GM12878 (cell line): ENCODE measurements at places on chromosomes 2 and 18.

- no peak for DNase-seq
Measured at GRCh38 chr2:183967756-183968155, 630.6 kb upstream of the ZNF804A start.

- no peak for DNase-seq
Measured at GRCh38 chr2:37659723-37660122, 11.7 kb downstream of the CDC42EP3 start.

- no peak for DNase-seq
Measured at GRCh38 chr2:48315896-48316194, 214.1 kb upstream of the STON1 start.

DNA sequence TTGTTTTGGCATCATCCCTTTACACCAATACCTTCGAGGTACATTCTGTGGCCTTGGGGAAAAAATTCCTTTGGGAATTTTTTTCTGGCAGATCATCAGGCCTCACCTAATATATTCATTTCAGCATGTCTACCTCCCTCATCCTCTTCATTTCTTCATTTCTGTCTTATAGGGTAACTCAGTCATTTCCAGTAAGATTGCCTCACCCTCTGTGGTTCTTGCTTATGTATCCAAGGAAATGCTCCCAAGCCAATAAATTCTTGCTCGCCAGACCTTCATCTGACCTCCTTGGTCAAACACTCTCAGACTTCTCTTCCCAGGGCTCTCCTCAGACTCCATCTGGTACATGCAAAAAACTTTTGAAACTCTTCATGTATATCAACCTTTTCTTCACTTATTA is 265.6 kb downstream of the TMX3 start:
- DNase-seq: no peak

GRCh38 chr2:239316562-239317465 is 84.0 kb downstream of the HDAC4 start:
- DNase-seq: no peak

- DNase-seq: no peak
Measured at GRCh38 chr18:28176698-28176947, 307 bp downstream of the CDH2 start.

DNA sequence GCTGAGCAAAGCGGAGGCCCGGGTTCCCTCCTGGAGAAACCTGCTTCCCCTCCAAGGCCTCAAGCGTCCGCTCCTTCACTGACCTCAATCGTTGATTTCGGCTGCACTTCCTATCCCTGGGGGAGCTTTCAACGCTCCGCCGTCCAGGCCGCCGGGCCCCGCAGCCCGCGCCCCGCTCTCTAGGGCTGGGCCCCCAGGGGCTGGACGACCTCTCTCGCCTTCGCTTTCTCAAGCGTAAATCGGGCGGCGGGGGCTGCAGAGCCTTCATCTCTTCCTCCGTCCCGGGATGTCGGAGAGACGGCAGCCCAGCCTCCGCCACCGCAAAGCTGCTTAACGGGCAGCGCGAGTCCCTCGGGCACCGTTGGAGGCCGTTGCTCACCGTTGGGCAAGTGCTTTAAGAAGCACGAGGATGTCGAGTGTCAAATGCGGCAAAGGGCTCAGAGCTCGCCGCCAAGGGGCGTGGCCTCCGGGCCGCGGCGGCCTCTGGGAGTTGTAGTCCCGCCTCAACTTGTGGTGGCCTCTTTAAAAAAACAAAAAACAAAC is 8.5 kb downstream of the HES6 start:
- no peak for DNase-seq

GRCh38 chr2:40093021-40093675 is 314.1 kb upstream of the THUMPD2 start:
- DNase-seq: no peak

GRCh38 chr2:36663851-36664695 is 32.4 kb upstream of the VIT start:
- DNase-seq: no peak

DNA sequence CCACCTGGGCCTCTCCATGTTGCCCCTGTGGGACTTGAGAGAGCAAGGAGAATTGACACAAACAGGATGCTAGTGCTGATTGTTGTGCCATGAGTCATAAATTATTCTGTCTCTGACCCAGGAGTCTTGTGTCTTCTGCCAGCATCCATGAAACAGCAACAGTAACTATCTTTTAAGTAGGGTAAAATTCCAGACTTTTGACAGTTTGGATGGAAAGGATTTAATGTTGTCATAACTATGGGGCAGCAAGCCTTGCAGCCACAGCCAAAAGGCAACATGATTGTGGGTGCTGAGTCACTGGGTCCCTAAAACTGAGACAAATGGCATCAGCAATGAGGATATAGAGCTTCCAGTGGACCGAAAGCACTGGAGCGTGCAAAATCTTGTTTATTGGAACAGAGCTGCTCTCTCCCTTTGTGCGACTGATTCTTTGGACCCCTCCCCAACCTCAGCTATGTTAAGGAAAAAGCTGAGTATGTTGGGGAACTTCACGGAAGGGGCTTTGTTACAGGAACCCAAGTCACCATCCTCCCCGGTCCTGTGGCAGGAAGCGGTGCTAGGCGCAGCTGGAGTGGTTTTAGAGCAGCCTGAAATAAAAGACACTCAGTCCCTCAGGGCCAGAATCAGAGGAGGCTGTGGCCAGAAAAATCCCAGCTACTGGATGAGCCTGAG is 9.6 kb upstream of the ITPRIPL1 start:
- no peak for DNase-seq

- no peak for DNase-seq
Measured at GRCh38 chr18:65659912-65660311, 90.9 kb upstream of the CDH7 start.
